CD8-positive, alpha-beta memory T cell (primary cell): ENCODE measurements at places on chromosomes 13 and 19.

- no peaks in the 10 kb centered on the region for H3K36me3 ChIP-seq
- H3K27me3 ChIP-seq, result no peaks in the 10 kb centered on the region
- H3K27ac ChIP-seq, result no peak overlapping the region
- H3K4me3 ChIP-seq, result no peak overlapping the region
Observed at GRCh38 chr13:56528040-56528790, 612.5 kb upstream of the PRR20A start.

DNA sequence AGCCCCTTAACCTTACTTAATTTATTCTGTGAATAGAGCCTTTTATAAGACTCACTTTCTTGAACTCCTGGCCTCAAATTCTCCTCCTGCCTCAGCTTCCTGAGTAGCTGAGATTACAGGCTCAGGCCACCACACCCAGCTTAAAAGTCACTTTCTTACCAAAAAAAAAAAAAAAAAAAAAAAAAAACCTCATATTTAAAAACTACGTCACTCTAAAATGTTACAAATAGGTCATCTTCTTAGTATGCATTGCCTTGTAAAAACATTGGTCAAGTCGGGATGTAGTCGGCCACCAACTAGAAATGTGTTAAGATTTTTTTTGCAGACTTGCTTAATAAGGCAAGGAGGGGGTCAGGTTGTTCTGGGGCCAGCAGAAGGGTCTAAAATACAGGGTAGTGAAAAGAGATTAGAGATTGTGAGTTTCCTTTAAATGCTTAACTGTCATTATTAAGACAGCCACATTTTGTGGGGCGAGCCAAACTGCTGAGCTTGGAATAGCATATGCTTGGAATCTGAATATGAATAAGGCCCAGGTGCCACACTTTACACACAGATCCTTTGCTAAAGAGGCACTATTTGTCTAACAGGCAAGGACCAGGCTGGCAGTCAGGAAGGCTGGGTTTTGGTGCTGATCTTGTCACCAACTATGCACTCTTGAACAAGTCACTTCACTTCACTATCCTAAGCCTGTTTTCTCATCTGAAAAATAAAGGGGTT is 16.5 kb upstream of the IL17D start:
- H3K27me3 ChIP-seq, result no peaks in the 10 kb centered on the region
- H3K36me3 ChIP-seq, result no peaks in the 10 kb centered on the region
- no peak overlapping the region for H3K4me3 ChIP-seq
- H3K4me1 ChIP-seq, result no peaks in the 10 kb centered on the region
- no peak overlapping the region for H3K27ac ChIP-seq

- no peak overlapping the region for H3K27ac ChIP-seq
- H3K4me3 ChIP-seq, result no peak overlapping the region
- H3K4me1 ChIP-seq, result peaks cover 25% of the 10 kb centered on the region
- H3K27me3 ChIP-seq, result no peaks in the 10 kb centered on the region
- DNase-seq, result no peak
- H3K36me3 ChIP-seq, result no peaks in the 10 kb centered on the region
Observed at GRCh38 chr19:32798201-32798600, 71.4 kb downstream of the SLC7A9 start.

- peak within 1 kb of the TSS; percentile 96 for H3K4me3 ChIP-seq
- DNase-seq, result no peak
- peaks cover 17% of the 10 kb centered on the region for H3K4me1 ChIP-seq
- no peaks in the 10 kb centered on the region for H3K27me3 ChIP-seq
Observed at GRCh38 chr19:43504426-43505185, at the start of gene PHLDB3. Gene PHLDB3 (minus strand): TSS chr19:43504746. CDS start chr19:43504118, 628 bp downstream.

- H3K27me3 ChIP-seq, result no peaks in the 10 kb centered on the region
- H3K4me1 ChIP-seq, result peaks cover 28% of the 10 kb centered on the region
- peak overlapping the region; percentile 86 for H3K4me3 ChIP-seq
- H3K27ac ChIP-seq, result peak overlapping the region; percentile 47
Observed at GRCh38 chr19:4007836-4008539, 452 bp downstream of the PIAS4 start.

DNA sequence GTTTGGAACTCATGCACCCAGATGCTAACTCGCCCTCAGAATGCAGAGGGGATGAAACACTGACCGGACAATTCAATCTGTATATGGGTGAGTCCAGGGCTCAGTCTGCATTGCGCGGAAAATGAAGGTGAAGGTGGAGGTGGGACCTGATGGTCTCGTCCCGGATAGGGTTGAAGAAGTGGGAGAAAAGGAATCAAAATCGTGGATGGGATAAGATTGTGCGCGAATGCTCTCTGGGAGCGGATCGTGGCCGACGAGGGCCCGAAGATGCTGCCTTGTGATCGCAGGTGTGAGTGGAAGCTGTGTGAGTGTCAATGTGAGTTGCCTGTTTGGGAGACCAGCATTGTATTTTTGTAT is 594 bp upstream of the ZNF850 start:
- H3K27ac ChIP-seq, result peak overlapping the region; percentile 85
- no peaks in the 10 kb centered on the region for H3K27me3 ChIP-seq
- H3K4me3 ChIP-seq, result peak overlapping the region; percentile 86
- no peak for DNase-seq
- peaks cover 19% of the 10 kb centered on the region for H3K4me1 ChIP-seq
- no peaks in the 10 kb centered on the region for H3K36me3 ChIP-seq

DNA sequence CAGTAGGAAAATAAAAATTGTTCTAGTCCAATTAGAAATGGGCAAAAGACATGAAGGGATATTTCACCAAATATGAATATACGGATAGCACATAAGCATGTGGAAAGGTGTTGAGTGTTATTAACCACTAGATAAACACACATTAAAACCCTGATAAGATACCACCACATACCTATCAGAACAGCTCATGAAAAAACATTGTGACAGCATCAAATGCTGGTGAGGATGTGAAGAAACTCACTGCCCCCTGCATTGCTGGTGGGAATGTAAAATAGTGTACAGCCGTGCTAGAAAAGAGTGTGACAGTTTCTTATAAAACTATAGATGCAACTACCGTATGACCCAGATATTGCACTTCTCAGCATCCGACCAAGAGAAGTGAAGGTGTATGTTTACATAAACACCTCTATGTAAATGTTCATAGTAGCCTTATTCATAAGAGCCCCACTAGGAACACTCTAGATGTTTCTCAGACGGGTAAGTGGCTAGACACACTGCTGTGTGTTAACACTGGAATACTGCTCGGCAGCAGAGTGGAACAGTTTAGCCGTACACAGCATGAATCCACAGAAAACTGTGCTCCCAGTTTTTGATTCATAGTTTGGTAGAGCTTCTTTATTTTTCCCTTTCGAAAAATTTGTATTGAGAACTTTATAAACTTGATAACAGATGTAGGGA is 321.1 kb downstream of the MYO16 start:
- H3K4me3 ChIP-seq, result no peak overlapping the region
- no peaks in the 10 kb centered on the region for H3K27me3 ChIP-seq
- no peaks in the 10 kb centered on the region for H3K4me1 ChIP-seq
- H3K27ac ChIP-seq, result no peak overlapping the region
- DNase-seq, result no peak

DNA sequence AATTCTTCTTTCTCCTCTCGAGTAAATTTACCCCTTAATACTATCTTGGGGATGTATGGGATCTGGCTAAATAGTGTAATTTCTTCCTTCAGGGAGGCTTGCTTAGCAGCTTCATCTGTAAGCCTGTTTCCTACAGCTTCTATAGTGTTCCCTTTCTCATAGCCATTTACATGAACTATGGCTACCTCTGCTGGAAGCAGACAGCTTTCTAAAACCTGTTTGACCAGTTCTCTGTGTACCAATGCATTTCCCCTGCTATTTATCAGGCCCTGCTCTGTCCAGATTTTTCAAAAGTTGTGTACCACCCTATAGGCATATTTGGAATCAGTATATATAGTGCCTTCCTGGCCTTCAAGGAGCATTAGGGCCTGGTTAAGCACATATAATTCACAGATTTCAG is 113.6 kb upstream of the PCDH9 start:
- DNase-seq, result no peak
- no peak overlapping the region for H3K27ac ChIP-seq
- no peak overlapping the region for H3K4me3 ChIP-seq
- H3K4me1 ChIP-seq, result no peaks in the 10 kb centered on the region
- H3K27me3 ChIP-seq, result no peaks in the 10 kb centered on the region

- no peaks in the 10 kb centered on the region for H3K36me3 ChIP-seq
- H3K27ac ChIP-seq, result no peak overlapping the region
- no peak for DNase-seq
- no peaks in the 10 kb centered on the region for H3K4me1 ChIP-seq
- no peak overlapping the region for H3K4me3 ChIP-seq
- no peaks in the 10 kb centered on the region for H3K27me3 ChIP-seq
Observed at GRCh38 chr13:98189841-98190505, 12.9 kb upstream of the RNF113B start.

DNA sequence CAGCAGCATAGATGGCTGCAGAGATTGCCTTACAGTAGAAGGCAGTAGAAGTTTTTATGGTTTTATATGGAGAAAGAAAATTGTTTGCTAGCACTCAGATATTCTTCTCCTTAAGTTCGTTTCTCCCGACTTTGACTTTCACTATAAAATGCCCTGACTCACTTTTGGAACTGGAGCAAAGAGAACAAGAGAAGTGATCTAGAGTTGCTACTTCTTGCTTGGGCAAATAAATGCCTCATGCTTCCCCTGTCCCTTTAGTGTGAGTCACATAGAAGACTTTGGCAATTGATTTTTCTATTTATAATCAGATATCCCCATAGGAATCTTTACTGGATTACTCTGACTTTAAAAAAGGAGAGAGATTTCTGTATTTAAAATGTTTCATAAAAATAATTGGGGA is 46.9 kb downstream of the ITGBL1 start:
- H3K27me3 ChIP-seq, result no peaks in the 10 kb centered on the region
- H3K27ac ChIP-seq, result no peak overlapping the region
- no peaks in the 10 kb centered on the region for H3K4me1 ChIP-seq
- H3K36me3 ChIP-seq, result no peaks in the 10 kb centered on the region
- H3K4me3 ChIP-seq, result no peak overlapping the region
- DNase-seq, result no peak

GRCh38 chr13:50650592-50651504 is 192.6 kb downstream of the DLEU7 start:
- no peaks in the 10 kb centered on the region for H3K4me1 ChIP-seq
- no peak overlapping the region for H3K27ac ChIP-seq
- DNase-seq, result no peak
- no peak overlapping the region for H3K4me3 ChIP-seq
- no peaks in the 10 kb centered on the region for H3K36me3 ChIP-seq
- no peaks in the 10 kb centered on the region for H3K27me3 ChIP-seq

- H3K4me1 ChIP-seq, result peaks cover 97% of the 10 kb centered on the region
- H3K27me3 ChIP-seq, result no peaks in the 10 kb centered on the region
- no peak overlapping the region for H3K4me3 ChIP-seq
- H3K36me3 ChIP-seq, result no peaks in the 10 kb centered on the region
Observed at GRCh38 chr13:98568918-98569317, 8.0 kb downstream of the STK24 start.

GRCh38 chr13:30235216-30235615 is 72.1 kb downstream of the KATNAL1 start:
- no peak overlapping the region for H3K4me3 ChIP-seq
- H3K36me3 ChIP-seq, result peaks cover 3% of the 10 kb centered on the region
- H3K27ac ChIP-seq, result no peak overlapping the region

DNA sequence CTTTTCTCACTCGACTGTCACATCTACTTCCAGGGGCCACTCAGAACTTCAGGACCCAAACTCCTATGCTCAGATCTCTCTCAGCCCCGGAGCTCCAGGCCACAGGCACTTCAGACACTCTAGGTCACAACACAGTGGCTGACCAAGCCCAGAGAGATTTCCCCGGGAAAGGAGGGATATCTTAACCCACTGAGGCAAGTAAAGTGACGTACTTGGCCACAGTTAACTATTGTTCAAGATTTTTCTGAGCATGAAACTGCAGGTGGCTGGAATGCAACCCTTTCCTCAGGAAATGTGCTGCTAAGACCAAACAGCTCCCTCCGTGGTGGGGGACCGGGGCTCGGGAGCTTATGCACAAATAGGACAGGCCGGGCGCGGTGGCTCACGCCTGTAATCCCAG is 23.9 kb downstream of the OPA3 start:
- no peak for DNase-seq
- no peak overlapping the region for H3K27ac ChIP-seq
- H3K27me3 ChIP-seq, result no peaks in the 10 kb centered on the region

DNA sequence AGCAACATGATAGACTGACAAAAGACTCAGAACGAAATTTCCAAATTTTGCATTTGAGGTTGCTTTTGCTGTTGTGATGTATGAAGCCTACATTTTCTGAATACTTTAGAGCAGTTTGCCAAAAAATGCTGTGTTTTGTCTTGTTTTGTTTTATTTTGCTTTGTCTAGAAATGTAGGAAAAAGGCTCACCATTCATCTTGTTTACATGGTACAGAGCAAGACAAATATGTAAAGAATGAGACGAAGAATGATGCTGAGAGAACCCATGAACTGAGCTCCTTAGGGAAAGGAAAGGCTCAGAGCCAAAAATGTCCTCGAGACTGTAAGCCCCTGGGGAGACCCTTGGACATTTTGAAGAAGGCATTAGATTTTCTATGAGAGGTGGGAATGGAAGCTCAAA is 6.8 kb upstream of the SPART start:
- no peak for DNase-seq
- no peak overlapping the region for H3K27ac ChIP-seq
- no peaks in the 10 kb centered on the region for H3K27me3 ChIP-seq
- no peaks in the 10 kb centered on the region for H3K4me1 ChIP-seq
- H3K4me3 ChIP-seq, result no peak overlapping the region

- peak; percentile 58 for DNase-seq
- no peaks in the 10 kb centered on the region for H3K4me1 ChIP-seq
- no peaks in the 10 kb centered on the region for H3K36me3 ChIP-seq
- peak overlapping the region; percentile 31 for H3K4me3 ChIP-seq
- H3K27ac ChIP-seq, result no peak overlapping the region
Observed at GRCh38 chr19:57171551-57172081, 4.3 kb upstream of the DUXA start.

DNA sequence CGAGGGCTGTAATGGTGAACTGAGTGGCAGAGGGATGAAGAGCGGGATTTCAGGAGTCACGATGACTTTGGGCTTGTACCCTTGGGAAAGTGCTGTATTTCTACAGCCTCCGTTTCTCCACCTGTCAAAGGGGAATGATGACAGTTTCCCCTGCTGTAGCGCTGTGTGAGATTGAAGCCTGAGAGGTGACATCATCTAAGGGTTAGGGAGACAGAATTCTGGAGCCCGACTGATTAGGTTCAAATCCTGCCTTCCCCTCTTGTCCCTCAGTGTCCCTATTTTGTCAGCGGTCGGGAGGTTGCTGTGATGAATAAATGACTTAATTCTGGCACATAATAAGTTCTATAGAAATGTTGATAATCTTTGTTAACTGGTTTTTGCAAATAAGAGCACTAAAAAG is 693 bp downstream of the MRPL4 start:
- H3K4me3 ChIP-seq, result peak overlapping the region; percentile 98
- peaks cover 12% of the 10 kb centered on the region for H3K4me1 ChIP-seq
- peaks cover 24% of the 10 kb centered on the region for H3K36me3 ChIP-seq
- DNase-seq, result no peak
- no peaks in the 10 kb centered on the region for H3K27me3 ChIP-seq
- peak overlapping the region; percentile 87 for H3K27ac ChIP-seq

DNA sequence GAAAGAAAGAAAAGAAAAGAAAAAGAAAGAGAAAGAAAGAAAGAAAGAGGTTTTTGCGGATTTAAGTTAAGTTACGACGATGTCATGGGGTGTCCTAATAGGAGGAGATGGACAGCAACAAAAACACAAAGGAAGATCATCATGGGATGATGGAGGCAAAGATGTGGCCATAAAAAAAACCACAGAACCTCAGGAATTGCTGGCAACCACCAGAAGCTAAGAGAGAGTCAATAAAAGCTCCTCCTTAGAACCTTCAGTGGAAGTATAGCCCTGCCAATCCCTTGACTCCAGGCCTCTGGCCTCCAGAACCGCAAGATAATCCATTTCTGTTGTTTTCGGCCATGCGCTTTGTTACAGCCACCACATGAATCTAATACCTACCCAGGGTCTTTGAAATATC is 11.5 kb downstream of the PLEKHA4 start:
- H3K4me3 ChIP-seq, result no peak overlapping the region
- H3K27ac ChIP-seq, result no peak overlapping the region
- H3K4me1 ChIP-seq, result no peaks in the 10 kb centered on the region
- no peaks in the 10 kb centered on the region for H3K27me3 ChIP-seq
- H3K36me3 ChIP-seq, result no peaks in the 10 kb centered on the region
